Activated naive CD4-positive, alpha-beta T cell treated with anti-CD3 and anti-CD28 coated beads, Interleukin-2, amount 50 U/mL, for 72 hours (primary cell): ENCODE measurements at places on chromosomes 6 and 20.

GRCh38 chr20:36396847-36397630, 90.9 kb downstream of the DLGAP4 start:
- no peak for DNase-seq

DNA sequence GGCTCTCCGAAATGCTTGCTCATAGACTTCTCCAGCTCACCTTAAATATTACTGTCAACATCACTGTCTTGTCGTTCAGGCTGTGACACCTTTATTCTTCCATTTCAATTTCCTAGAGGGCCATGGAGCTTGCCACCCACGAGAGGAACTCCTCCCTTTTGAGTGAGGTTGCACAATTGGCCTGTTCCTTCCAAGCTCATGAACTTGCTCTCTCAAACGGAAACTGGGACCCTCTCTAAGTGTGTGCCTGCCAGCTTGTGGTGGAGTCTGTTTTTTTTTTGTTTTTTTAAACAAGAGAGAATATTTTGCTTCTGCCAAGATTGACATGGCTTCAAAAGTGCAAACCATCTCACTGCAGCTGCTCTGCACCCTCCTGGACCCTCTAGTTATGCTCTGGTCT, 19.3 kb upstream of the IYD start:
- DNase-seq: no peak

GRCh38 chr6:167697316-167697715, 129.4 kb upstream of the AFDN start:
- no peak for DNase-seq

DNA sequence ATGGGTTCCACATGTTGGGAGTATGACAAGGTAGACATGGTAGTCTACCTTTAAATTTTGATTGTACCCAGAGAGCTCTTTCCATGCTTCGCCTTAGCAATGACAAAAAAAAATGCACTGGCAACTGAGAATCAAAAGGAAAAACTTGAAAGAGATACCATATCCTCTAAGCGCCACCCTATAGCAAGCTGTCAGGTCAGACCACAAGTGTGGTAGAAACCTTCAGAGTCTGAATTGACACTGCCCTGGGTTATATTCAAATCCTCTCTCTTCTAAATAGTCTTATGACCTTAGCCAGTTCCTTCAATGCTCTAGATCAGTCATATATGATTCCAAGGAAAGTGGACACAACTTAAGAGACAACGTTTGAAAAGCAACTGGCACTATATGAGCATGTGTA, 45.6 kb upstream of the SMLR1 start:
- no peak for DNase-seq

DNA sequence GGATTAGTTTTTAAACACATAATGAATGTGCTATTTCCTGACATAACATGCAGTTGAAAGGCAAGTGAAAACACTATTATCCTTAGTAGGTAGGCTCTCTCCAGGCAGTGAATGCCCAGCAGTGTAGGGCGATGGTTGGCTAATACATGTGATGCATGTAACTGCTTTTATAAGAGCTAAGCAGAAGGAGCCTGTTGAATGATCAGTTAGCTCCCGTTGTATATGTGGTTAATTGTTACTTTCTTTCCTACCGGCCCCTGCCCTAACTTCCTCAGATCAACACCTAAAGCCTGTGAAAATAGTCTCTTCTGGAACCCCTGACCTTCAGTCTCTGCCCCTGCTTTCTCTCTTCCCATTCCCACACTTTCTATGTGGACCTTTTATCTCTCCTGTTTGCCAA, 10.5 kb downstream of the SOX4 start:
- no peak for DNase-seq

DNA sequence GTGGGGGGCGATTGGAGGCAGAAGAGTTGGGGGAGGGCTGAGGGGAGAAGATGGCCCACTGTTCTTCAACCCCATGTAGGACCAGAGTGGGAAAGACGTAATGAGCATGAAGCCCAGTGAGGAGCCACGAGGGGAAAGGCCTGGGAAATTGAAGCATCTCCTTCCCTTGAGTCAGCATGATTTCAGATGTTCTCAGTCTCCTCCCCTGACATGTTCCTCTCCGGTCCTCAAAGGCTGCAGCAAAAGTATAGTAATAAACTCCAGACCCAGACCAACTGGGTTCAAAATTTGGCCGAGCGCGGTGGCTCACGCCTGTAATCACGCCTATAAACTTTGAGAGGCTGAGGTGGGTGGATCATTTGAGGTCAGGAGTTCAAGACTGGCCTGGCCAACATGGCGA, 1.9 kb upstream of the NFKBIE start:
- no peak for DNase-seq

GRCh38 chr6:25478973-25479372, 173.0 kb upstream of the SCGN start:
- no peak for DNase-seq

DNA sequence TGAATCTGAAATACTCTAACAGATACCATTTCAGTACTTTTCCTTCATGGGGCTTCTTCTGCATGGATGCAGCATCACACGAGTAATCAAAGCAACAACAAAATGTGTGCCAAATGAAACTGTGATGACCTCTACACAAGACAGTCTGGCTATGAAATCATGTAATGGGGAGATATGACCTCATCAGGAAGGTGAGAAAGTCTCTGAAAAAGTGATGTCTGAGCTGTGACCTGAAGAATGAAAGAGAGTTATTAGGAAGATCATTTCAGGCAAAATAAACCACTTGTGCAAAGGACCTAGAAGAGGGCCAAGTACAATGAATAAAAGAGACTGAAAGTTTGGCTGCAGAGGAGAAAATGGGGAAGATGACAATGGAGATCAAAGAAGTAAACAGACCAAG, 182.8 kb downstream of the PTPRK start:
- no peak for DNase-seq

GRCh38 chr6:39941138-39941537, 6.9 kb upstream of the MOCS1 start:
- DNase-seq: no peak

DNA sequence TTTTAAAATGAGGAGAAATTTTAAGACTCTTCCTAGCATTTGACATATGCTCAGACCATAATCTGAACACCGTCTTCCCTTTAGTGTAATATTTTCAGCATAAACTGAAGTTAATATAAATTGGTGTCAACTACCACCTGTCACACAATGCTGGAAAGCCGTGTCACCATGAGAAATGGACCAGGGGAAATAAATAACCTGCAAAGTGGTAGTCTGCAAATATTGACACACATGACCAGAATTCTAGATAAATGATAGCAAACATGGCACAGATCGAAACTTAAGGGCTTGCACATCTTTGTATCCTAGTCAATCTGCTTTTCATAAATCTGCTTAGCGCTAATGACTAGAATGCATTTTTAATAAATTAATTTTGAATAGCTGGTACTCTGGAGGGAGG, 191.9 kb downstream of the CD83 start:
- DNase-seq: no peak

- no peak for DNase-seq
Measured at GRCh38 chr20:2364044-2364443, 16.7 kb upstream of the TGM6 start.

DNA sequence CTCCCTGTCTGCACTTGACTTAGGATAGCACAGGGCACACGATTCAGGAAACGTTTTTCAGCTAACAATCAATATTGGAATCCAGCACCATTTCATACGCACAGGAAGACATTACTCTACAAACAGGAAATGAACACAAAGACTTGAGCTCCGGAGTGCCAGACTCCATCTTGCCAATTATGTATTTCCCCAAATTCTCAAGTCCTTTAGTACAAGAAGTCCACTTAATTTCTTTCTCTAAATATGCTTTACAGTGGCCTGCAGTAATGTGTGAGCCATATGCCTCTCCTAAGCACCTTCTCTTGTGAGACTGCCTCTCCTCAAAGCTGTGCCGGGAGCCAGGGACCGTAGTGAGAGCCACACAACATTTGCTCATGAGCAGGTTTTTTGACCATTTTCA, 168.2 kb downstream of the THBS2 start:
- DNase-seq: no peak

GRCh38 chr6:21648475-21649050, 55.0 kb downstream of the SOX4 start:
- no peak for DNase-seq

GRCh38 chr6:35059596-35060345, 81.4 kb downstream of the TCP11 start:
- DNase-seq: no peak

- no peak for DNase-seq
Measured at GRCh38 chr6:115575285-115575684, 485.4 kb downstream of the FRK start.

DNA sequence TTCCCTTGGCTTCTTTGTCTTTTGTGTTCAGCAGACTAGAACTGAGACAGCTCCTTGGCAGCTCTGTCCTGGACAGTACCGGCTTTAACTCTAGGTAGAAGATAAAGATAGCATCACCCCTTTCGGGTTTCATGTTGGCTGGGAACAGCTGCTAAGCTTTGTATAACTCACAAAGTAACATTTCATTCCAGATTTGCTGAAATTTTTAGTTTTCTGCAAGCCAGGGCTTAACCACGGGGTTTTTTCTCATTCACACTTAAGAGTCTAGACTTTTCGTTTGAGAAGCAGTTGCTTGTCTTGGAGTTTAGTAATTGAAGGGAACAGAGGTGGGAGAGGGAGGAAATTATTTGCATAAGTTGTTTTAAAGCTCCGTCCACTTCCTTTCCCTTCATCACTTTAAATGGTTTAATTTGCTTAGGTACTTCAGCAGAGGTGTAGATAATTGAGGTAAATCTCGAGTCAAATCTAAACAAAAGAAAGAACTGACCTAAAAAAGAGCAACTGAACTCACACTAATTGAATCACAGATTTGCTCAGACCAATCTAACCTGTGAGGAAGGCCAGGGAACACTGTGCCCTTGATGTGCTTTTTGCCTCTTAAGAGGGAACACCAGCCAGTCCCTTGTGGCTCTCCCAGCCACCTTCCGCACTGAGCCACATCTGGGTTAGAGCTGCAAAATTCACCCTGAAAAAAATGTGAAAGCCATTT, 48.3 kb downstream of the RREB1 start:
- DNase-seq: no peak

DNA sequence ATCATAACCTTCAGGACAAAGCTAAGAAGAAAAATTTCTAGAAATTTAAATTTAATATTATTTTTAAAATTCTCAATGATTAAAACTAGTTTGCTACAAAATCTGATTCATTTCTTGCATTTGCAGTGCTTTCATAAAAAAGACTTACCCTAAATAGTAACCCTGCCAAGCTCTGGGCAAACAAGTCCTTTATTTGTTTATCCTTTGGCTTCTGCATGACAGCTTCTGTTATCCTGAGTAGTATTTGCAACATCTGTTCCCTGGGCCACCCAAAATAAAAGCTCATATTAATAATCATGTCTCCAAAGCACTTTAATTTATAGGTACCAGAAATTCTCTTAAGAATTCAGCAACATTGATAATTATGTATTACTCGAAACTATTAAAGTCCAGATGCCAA, 101.3 kb downstream of the RALGAPA2 start:
- no peak for DNase-seq
